ENCODE measurements at places on chromosomes 4 and X.

DNA sequence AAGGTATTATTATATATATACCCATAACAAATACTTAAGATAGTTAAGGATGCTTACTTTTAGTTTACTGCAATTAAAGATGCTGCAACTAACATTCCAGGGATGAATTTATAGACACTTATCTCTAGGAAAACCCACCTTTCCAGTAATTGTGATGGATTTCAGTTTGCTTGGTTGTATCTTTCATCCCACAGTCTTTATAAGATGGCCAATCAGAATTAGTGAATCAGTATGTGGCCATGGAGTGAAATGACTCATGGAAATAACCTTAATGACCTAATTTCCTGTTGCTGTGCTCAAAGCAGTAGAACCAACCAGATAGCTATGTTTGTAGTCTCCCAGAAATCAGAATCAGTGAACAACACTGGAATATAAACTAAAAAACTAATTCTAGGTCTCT lies 26.4 kb downstream of the MOSPD2 start:
- DNase-seq: no peak

DNA sequence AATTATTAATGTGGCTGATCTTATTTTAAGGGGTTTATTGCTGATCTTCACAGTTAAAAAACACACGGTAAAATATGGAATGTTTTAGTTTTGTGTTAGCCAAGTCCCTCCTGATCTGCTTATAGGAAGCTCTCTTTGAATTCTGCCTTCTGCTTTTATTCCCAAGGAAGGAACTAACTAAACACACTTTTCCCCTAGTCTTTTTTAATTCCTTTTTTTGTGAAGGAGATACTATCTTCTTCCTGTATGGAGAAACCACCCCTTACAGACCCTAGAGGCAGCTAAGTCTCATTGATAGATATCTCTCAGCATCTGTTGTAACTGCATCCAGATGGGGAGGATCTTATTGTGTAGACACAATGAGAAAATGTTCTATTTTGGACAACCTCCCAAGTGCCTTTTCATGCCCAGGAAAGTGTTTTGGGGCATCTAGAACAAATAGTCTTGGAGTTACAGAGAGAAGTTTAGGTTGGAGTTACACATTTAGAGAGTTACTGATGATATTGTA lies 64.4 kb downstream of the AFF1 start:
- no peak for DNase-seq

- DNase-seq: no peak
Measured at GRCh38 chr4:7462509-7462971, 27.8 kb upstream of the PSAPL1 start.

DNA sequence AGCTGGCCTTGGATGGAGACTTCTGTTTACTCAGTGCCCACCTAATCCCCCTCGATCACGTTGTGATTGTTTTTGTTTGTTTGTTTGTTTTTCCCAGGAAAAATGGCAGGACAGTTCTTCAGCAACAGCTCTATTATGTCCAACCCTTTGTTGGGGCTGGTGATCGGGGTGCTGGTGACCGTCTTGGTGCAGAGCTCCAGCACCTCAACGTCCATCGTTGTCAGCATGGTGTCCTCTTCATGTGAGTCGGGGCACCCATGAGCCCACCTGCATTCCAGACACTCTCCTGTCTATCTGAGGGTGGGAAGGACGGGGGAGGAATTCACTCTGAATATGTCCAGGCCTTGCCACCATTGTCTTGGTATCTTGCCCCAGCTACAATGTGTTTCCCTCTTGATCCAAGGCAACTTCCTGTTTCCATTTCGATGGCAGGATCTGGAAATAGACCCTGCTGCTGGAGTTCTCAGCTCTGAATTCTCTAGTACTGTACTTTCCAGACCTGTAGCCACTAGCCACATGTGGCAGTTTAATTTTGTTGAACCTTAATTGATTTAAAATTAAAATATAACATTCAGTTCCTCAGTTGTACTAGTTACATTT lies 10.5 kb downstream of the SLC34A2 start:
- no peak for DNase-seq

GRCh38 chr4:35970366-35970960 lies 273.9 kb downstream of the ARAP2 start:
- no peak for DNase-seq

DNA sequence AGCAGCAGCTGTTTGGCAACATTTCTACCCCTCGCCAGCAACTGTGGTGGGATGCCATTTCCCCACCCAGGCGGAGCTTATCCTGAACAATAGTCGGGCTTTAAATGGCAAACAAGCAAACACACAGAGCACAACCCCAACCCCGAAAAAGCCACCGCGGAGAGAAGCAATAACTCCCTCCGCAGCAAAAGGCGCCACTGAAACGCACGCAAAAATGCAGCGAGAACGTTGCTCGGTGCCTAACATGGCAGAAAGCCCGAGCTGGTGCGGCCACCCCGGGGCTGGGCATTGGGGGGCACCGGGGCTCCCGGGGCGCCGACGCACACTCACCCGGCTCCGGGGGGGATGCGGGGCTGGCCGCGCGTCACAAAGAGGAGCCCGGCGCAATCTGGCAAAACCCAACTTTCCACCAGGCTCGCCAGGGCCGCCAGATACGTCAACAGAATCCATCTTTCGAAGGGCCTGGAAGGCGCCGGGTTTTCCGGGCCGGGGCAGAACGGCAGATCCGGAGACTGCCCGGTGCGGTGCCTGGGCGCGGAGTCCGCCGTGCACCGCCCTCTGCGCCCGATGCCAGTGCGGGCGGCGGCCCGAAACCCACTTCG lies 818 bp downstream of the RAI2 start:
- DNase-seq: no peak

- no peak for DNase-seq
Measured at GRCh38 chr4:183716302-183716701, 57.2 kb downstream of the TRAPPC11 start.

GRCh38 chrX:40465735-40466551 lies 114.8 kb upstream of the ATP6AP2 start:
- DNase-seq: no peak

GRCh38 chr4:13498469-13498868 lies 14.3 kb upstream of the RAB28 start:
- DNase-seq: no peak

DNA sequence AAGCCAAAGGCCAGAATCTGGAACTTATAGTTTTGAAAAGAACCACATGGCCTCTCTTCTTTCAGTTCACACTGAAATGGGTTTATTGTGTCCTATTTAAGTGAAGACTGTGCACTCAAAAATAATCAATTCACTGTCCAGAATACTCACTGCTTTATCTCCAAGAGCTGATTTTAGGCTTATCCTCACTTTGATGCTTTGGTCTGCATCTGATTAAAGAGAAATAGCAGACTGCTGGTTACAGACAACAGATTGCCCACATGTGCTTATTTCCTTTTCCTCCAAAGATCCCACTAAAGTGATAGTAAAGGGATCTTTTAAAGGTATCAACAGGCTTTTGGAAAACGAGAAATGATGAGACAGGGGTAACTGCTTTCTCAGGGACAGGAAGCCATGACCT lies 30.6 kb downstream of the ACE2 start:
- DNase-seq: no peak

- no peak for DNase-seq
Measured at GRCh38 chr4:160514126-160514525, 1411.2 kb downstream of the RAPGEF2 start.

DNA sequence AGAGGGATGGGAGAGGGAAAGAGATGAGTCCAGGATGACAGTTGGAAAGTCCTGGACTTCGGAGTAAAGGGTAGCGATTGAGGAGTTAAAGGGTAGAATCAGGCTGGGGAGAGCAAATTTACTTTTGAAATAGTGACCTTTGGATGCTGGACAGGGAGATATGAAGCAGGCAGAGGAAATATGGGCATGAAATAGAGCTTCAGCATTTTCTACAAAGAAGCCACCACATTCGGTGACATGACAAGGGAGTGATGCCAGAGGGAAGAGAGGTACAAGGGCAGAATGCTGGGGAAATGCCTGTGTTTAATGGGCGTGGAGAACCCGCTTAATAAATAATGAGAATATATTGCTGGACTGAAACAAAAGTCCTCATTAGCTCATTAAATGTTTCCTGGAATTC lies 92.7 kb downstream of the TBL1X start:
- DNase-seq: no peak

DNA sequence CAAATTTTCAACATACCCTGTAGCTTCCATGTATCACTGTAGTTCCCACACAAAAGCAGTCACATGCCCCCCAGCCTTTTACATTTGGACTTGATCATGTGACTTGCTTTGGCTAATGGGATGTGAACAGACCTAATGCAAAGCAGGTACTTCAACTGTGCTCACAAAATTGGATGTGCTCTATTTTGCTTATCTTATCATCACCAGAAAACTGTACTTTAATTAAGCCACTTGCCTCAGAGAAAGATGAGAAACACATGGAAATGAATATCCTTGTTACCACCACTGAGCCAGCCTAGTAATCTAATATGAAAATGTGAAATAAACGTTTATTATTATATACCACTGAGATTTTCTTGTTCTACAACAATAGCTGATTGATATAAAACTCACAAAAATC lies 402.7 kb upstream of the HTR2C start:
- no peak for DNase-seq

GRCh38 chr4:57318703-57319102 lies 208.5 kb upstream of the IGFBP7 start:
- DNase-seq: no peak

- DNase-seq: peak; percentile 15
Measured at GRCh38 chr4:123671636-123672404, 275.2 kb downstream of the SPRY1 start.

- no peak for DNase-seq
Measured at GRCh38 chr4:183260491-183261151, 59.5 kb downstream of the CLDN22 start.

DNA sequence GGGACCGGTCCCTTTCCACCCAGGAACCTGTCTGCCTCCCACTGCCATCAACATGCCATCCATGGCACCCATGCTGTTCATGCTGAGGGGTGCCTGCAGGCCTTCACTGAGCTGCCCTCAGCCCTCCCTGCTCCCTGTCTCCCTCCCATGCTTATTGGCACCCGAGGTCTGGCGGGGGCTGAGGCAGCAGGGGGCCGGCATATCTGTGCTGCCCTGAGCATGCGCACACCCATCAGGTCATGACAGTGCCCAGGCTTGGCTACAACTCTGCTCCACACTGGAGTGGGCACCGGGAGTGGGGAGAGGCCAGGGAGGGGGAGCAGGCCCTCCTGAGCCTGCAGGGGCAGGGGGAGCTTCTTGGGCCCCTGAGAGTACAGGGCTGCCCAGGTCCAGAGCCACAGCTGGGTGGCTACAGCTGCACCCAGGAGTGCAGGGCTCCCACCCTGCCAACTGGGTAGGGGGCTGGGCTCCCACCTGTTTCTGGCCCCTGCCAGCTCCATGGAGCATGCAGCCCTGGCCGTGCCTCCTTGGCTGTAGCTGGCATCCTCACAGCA lies 395.8 kb upstream of the DMD start:
- DNase-seq: no peak

- no peak for DNase-seq
Measured at GRCh38 chr4:54707406-54707805, 49.6 kb downstream of the KIT start.

DNA sequence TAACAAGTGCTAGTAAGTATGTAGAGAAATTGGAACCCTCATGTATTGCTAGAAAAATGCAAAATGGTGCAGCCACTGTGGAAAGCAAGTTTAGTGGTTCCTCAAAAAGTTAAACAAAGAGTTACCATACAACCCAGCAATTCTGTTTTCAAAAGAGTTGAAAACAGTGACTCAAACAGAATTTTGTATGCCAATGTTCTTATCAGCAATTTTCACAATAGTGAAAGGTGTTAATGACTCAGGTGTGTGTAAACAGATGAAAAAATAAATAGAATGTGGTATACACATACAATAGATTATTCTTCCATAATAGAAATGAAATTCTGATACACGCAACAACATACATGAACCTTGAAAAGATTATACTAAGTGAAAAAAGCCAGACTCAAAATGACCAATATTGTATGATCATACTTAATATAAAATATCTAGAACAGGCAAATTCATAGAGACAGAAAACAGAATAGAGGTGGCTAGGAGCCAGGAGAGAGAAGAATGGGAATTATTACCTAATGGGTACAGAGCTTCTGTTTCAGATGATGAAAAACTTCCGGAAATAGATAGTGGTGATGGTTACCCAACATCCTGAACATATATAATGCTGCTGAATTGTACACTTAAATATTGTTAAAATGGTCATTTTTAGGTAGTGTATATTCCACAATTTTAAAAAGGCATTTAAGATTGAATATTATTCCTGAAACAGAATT lies 51.6 kb downstream of the WDFY3 start:
- DNase-seq: no peak

DNA sequence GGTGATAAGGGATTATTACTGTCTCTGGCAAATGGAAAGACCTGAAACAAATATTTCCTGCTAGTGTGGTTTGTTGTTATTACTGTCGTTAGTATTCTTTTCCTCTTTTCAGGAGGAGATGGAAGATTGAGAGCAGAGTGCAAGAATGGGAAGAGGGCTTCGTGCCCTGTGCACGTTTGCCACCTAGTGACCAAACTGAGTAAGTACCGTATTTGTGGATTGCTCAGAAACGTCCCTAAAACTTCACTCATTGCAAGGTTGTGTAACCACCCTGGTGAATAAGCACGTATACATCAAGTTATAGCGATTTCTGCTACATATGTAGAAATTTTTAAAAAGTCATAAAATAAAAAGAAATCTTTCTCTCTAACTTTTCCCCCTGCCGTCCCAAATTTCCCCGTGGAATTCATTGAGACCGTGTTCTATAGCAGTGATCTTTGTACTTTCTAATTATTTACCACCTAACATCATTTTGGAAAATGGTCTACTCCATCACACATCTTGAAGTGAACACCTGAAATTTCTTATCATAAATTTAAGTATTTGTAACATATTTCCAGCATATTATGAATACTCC lies 24.3 kb downstream of the LINC00632 start:
- DNase-seq: peak; percentile 1

- DNase-seq: no peak
Measured at GRCh38 chr4:105291925-105292324, 145.2 kb downstream of the TET2 start.

DNA sequence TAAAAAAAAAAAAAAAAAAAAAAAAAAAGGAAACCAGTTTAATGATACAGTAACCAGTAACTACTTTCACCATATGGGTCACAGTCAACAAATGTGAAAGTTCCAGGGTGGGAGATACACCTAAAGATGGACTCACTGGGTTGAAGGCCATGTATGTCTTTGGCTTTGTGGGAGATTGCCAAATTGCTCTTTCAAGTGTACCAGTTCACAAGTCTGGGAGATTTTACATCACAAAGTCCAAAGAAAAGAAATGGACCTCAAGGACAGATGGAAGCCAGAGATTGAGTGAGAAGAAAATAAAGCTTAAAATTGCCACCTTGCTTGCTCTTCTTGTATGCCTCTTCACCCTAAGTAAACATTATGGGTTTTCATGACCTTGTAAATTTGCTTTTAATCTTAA lies 65.3 kb downstream of the NHS start:
- no peak for DNase-seq

- DNase-seq: no peak
Measured at GRCh38 chr4:114209584-114209983, 230.1 kb upstream of the ARSJ start.
